ENCODE measurements at places on chromosomes 6 and 20. TPM values are rescaled to one million over a fixed set of nuclear protein-coding genes. Genes with fewer than 3 reads are reported as not detected.
A peak's percentile ranks its signal among the peaks of the same experiment; 100 is the strongest.

DNA sequence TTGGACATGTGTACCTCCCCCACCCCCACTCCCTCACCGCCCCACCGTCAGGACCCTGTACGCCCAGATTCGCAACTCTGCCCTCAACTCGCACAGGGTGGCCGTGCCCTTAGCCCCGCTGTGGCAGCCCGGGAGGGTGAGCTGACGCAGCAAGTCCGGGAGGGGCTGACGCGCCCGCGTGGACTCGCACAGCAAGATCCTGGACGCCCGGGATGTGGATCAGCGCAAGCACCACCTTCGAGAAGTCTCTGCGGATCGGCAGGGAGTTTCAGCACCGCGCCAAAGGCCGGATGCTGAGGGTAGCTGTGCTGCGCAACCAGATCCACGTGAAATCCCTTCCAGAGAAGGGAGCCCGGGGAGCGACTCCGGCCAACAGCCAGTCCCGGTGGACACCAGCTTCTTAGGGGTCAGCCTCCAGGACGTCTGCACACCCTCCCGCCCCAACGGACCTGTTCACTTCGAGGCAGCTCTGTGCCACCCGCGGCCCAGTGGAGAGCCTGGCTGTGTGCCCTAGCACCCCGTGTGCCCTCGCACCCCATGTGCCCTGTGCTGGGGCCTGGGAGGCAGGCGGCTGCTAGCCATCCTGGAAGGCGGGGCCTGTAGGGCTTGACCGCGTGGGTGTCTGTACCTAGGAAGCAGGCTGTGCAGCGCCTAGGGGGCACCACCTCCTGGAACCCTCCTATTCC lies 6.7 kb upstream of the GJA10 start:
- H3K4me1 ChIP-seq, result no peaks in the 10 kb centered on the region
- no peak for DNase-seq
- no peak overlapping the region for H3K4me3 ChIP-seq
- H3K27ac ChIP-seq, result no peak overlapping the region
- no peaks in the 10 kb centered on the region for H3K27me3 ChIP-seq

GRCh38 chr6:28446818-28447511 lies 3.7 kb upstream of the ZSCAN23 start:
- peaks cover 11% of the 10 kb centered on the region for H3K27me3 ChIP-seq
- H3K36me3 ChIP-seq, result no peaks in the 10 kb centered on the region
- H3K27ac ChIP-seq, result no peak overlapping the region
- H3K4me1 ChIP-seq, result no peaks in the 10 kb centered on the region
- H3K4me3 ChIP-seq, result peak overlapping the region; percentile 13
- no peak for DNase-seq

DNA sequence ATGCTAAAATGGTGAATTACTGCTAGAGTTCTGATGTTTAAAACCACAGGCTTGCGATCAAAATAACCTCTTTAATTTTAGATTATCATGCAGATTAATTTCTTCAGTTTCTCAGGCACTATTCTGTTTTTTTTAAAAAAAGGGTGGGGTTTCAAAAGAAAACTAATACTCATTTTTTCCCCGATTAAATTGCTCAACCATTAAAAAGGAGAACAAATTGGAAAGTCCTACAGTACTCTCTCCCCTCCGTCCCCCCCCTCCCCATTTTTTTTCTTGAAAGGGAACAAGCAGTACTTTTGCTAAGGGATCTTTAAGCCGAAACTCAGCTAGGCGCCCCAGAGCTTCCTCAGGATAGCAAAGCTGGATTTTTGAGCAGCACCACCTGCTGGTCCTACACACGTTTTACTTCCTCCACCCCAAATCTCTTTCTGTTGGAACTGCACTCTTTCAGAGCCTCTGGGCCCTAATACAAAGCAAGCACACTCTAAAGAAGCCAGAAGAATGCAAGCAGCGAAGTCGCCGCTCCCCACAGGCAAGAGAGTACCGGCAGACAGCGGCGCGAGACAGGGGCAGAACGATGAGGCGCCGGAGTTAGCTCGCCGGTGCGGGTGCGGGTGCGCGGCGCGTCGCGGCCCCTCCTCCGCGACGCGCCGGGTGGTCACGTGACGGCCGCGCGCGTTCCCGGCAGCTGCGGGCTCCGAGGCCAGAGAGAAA lies at the start of gene RNF146:
Gene RNF146 (plus strand): TSS at position 687 of the 714 bp plus-strand sequence. CDS start 13,475 bp downstream, outside the sequence.
- H3K4me1 ChIP-seq, result no peaks in the 10 kb centered on the region
- H3K27me3 ChIP-seq, result no peaks in the 10 kb centered on the region
- DNase-seq, result peak; percentile 80
- H3K36me3 ChIP-seq, result no peaks in the 10 kb centered on the region
- H3K4me3 ChIP-seq, result peak within 1 kb of the TSS; percentile 84

The C20orf202 gene
- total RNA-seq, result 0.19 TPM

DNA sequence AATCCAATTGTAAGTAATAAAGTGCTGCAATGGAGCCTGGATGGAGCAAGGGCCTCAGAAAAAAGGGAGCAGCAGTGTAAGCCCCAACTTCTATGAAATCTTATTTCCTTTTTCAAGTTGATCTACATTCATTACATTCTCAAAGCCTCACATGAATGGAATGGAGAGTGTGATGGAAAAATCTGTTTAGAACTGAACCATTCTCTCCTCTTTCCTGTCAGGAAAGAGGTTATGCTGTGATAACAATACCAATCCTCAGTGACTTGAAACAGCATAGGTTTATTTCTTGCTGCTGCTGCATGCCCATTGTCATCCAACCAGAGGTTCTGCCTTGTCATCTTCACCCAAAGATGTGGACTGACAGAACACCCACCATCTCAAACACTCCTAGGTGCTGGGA lies 8.9 kb upstream of the OR2H2 start:
- H3K4me3 ChIP-seq, result no peak overlapping the region
- H3K36me3 ChIP-seq, result no peaks in the 10 kb centered on the region
- H3K4me1 ChIP-seq, result no peaks in the 10 kb centered on the region

The RIPPLY2 gene
- total RNA-seq, result not detected

DNA sequence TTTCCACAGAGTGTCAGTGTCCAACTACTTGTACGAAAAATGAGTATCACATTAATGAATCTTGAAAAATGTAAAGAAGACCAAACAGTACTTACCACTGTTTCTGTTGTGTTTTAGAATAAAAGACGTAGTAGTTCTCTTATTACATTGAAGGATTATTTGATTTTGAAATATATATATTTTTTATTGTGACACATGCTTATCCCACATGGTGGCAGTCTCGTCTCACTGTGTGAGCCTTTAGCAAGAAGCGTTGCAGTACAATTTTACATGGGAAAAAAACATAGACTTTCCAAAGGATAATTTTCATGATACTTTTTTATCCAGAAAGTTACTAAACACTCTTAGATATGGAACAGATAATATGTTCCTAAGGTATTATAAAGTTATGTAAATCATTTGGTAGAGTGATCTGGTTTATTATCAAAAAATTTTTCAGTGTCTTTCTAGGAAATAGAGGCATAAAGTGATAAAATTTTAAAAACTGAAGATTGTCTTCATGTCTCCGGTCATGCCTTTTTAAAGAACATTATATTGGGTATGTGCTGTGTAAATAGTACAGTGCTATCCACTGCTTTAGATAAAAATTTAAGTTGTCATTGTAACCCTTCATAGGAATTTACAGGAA lies 117.5 kb upstream of the SAMD5 start:
- H3K4me1 ChIP-seq, result no peaks in the 10 kb centered on the region
- H3K27me3 ChIP-seq, result no peaks in the 10 kb centered on the region
- DNase-seq, result no peak
